ENCODE measurements at places on chromosomes 6 and 20. TPM values are rescaled to one million over a fixed set of nuclear protein-coding genes. Genes with fewer than 3 reads are reported as not detected.

The MARCKS gene
- 166 TPM for polyA plus RNA-seq

The MOG gene
- polyA plus RNA-seq, result not detected

The LY6G6F gene
- not detected for polyA plus RNA-seq

The C6orf15 gene
- not detected for polyA plus RNA-seq

The FKBP1C gene
- polyA plus RNA-seq, result 0.25 TPM

The C6orf132 gene
- polyA plus RNA-seq, result 0.29 TPM

The MAD2L1BP gene
- 16.4 TPM for polyA plus RNA-seq

The KHDC1L gene
- polyA plus RNA-seq, result 0.54 TPM

The CLDN20 gene
- polyA plus RNA-seq, result 0.76 TPM

The MCCD1 gene
- polyA plus RNA-seq, result not detected

The MAFB gene
- 8.9 TPM for polyA plus RNA-seq

The PRKN gene
- polyA plus RNA-seq, result 4.6 TPM

The EYA4 gene
- 23.4 TPM for polyA plus RNA-seq

The GGTLC1 gene
- not detected for polyA plus RNA-seq

The NINL gene
- 13.8 TPM for polyA plus RNA-seq

The BPIFB4 gene
- 0.29 TPM for polyA plus RNA-seq

The OPRM1 gene
- polyA plus RNA-seq, result 0.05 TPM

The RNF39 gene
- 0.75 TPM for polyA plus RNA-seq

The PNPLA1 gene
- 0.06 TPM for polyA plus RNA-seq

The TPBG gene
- polyA plus RNA-seq, result 9.4 TPM

The MRAP2 gene
- 26.8 TPM for polyA plus RNA-seq

The FNDC1 gene
- polyA plus RNA-seq, result 193 TPM

The KIF6 gene
- polyA plus RNA-seq, result 1.8 TPM

The C20orf144 gene
- polyA plus RNA-seq, result 0.19 TPM

The GJA1 gene
- 42.7 TPM for polyA plus RNA-seq

The PRR3 gene
- 17.6 TPM for polyA plus RNA-seq

The FERMT1 gene
- polyA plus RNA-seq, result 0.18 TPM

The ADGB gene
- polyA plus RNA-seq, result not detected

The TMEM170B gene
- polyA plus RNA-seq, result 6.1 TPM

The PTGIS gene
- polyA plus RNA-seq, result 22.2 TPM

The TMEM74B gene
- 2.6 TPM for polyA plus RNA-seq

The COL9A3 gene
- 6.1 TPM for polyA plus RNA-seq

The LINC00237 gene
- polyA plus RNA-seq, result not detected

The PPP1R3G gene
- 1.5 TPM for polyA plus RNA-seq

The BPIFB6 gene
- polyA plus RNA-seq, result not detected

The PAK5 gene
- polyA plus RNA-seq, result 0.14 TPM

The EBF4 gene
- 9.0 TPM for polyA plus RNA-seq

The CD109 gene
- 12.7 TPM for polyA plus RNA-seq

The DOP1A gene
- 12.9 TPM for polyA plus RNA-seq

The FAM83D gene
- 5.5 TPM for polyA plus RNA-seq

The DCDC2 gene
- polyA plus RNA-seq, result 0.06 TPM

The PSORS1C2 gene
- not detected for polyA plus RNA-seq

The MYB gene
- polyA plus RNA-seq, result 0.77 TPM

The CD93 gene
- polyA plus RNA-seq, result 49.7 TPM

The OR12D3 gene
- not detected for polyA plus RNA-seq

The TOX2 gene
- 2.3 TPM for polyA plus RNA-seq

The ADGRF1 gene
- polyA plus RNA-seq, result not detected

The CALHM6 gene
- polyA plus RNA-seq, result 1.5 TPM
